ENCODE measurements at places on chromosomes 5 and 9. TPM values are rescaled to one million over a fixed set of nuclear protein-coding genes. Genes with fewer than 3 reads are reported as not detected.
A peak's percentile ranks its signal among the peaks of the same experiment; 100 is the strongest.

DNA sequence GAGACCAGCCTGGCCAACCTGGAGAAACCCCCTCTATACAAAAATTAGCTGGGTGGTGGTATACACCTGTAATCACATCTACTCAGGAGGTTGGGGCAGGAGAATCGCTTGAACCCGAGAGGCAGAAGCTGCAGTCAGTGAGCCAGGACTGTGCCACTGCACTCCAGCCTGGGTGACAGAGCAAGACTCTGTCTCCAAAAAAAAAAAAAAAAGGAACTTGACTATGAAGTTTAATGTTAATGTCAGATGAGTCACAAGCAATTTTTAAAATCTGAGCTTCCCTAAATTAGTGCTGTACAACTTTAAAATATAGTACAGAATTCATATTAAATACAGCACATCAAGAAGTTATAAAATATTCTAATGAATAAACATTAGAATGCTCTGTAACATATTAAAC is 1.5 kb downstream of the MEIKIN start:
- DNase-seq, result no peak

DNA sequence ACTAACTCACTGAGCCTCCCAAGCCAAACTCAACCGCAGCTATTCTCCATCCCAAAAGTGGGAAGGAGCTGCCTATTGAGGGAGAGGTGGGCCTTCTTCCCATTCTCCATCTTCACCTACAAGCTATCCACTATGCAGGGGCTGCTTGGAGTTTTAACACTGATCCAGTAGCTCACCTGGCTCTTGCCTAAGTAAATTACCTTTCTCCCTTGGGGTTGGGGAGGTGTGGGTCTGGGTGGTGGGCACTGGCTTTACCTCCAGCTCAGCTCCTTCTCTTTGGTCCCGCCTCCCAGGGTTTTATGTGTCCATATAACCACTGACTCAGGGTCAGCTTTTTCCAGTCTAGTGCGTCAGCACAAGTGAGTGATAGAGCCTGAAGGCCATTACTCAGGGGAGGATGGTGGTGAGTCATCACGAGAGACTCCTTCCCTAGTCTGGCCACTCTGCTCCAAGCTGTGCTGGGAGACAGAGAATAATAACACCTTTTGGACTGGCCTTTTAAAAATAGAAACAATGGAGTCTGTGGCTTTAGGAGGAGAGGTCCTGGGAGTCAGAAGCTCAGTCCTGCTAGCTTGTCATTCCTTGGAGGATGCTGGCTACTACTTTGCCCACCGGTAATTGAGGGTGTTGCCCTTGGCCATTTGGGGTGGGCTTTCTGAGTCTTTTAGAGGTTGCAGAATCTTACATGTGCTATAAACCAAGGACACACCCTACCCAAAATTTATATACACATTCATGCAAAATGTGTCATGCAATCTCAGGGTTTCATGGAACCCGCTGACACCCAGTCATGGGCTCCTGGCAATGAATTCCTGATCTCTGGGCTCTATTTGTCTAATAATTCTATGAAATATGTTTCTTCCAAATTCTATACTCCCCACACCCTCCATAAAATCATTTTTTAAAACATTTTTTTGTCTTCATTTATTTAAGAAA is 35.6 kb upstream of the ATP6V1G1 start:
- DNase-seq, result peak; percentile 90

GRCh38 chr5:174735498-174736330 is 11.3 kb downstream of the MSX2 start:
- no peak for DNase-seq

DNA sequence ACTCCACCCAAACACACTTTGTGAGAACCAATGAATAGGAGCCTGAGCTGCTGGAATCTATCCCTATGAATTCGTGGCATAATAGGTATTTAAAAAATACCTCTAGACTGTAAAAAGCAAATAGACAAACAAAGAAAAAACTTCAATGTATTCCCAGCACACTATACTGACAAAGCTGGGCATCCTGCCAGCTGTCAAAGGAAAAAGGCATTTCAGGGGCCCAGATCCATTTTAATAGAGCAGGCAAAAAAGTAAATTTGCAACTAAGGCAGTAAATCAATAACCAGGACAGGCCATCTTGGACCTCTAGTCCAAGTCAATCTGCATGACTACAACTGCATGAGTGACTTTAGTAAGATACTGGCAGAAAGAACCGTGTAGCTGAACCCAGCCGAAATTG is 25.6 kb upstream of the LARP1 start:
- DNase-seq, result no peak

DNA sequence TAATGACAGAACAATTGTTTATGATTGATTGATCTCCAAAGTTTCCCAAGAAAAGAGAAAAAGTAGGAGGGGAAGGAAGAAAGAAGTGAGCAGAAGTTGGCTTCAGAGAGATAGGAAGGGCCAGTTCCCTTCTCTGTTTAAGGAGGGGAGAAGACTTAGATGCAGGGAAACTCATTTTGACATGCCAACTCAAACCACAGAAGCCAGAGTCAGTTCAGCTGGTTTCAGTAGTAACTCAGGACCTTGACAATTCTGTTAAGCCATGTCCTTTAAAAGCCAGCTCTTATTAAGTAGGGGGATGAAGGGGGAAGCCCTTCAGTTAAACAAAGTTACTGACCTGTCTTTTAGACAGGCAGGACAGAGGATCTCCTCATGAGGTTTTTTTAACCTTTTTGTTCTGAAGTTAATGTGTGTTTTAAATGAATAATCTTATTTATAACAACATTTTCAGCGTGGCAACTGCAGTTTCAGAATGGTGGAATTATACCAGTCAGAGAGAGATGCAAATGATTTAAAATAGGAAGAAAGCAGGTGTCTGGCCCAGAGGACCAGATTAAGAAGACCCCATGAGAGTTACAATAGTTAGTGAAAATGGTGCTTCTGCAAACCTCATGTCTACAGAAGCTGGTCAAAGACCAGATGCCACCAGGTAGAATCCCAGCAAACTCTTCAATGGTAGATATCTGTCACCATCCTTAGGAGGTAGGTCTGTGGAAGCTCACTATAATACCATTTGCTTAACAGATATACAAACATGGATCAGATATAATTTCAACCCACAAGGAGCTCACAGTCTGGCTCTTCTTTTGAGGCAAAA is 29.3 kb upstream of the ABL1 start:
- no peak for DNase-seq

DNA sequence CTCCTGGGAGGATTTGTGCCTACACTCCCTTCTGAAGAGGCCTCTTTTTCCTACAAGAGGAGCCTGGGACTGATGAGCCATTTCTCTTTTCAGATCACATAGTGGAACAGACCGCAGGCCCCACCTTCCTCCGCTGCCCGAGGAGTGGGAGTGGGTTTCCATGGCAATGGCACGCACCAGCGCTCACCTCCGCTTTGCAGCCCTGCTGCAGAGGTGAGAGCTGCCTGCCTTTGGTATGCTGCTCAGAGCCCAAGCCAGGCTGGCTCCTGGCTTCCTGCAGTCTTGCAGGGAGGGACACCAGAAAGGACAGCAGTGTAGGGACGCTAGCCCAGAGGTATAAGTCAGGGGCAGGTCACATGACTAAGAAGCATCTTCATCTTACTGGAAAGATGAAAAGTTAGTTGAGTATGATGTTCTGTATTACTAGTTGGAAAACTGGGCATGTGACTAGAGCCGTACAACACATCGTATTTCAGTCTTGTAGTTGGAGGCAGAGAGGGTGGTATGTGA is 12.4 kb downstream of the PTTG1 start:
- no peak for DNase-seq

- DNase-seq, result no peak
Observed at GRCh38 chr5:77874691-77875090, 98.6 kb upstream of the TBCA start.

GRCh38 chr5:33329891-33330290 is 110.9 kb upstream of the TARS1 start:
- DNase-seq, result no peak

GRCh38 chr9:110343551-110343950 is 5.9 kb upstream of the TXNDC8 start:
- no peak for DNase-seq

GRCh38 chr5:133347039-133347438 is 265.3 kb downstream of the FSTL4 start:
- no peak for DNase-seq

GRCh38 chr5:172846677-172847076 is 12.6 kb downstream of the ERGIC1 start:
- no peak for DNase-seq

Gene DMRT2
- polyA plus RNA-seq, result not detected

Gene SPOCK1
- 293 TPM for polyA plus RNA-seq

Gene PROB1
- 0.23 TPM for polyA plus RNA-seq

Gene SH2D3C
- polyA plus RNA-seq, result 0.06 TPM

Gene GIN1
- polyA plus RNA-seq, result 1.6 TPM

Gene PCDHA6
- polyA plus RNA-seq, result 0.02 TPM

Gene STRBP
- polyA plus RNA-seq, result 1.1 TPM

Gene CDH9
- polyA plus RNA-seq, result not detected
